ENCODE measurements at places on chromosomes 12 and 14.

GRCh38 chr12:39199351-39199750 lies 243.6 kb downstream of the KIF21A start:
- DNase-seq, result no peak

DNA sequence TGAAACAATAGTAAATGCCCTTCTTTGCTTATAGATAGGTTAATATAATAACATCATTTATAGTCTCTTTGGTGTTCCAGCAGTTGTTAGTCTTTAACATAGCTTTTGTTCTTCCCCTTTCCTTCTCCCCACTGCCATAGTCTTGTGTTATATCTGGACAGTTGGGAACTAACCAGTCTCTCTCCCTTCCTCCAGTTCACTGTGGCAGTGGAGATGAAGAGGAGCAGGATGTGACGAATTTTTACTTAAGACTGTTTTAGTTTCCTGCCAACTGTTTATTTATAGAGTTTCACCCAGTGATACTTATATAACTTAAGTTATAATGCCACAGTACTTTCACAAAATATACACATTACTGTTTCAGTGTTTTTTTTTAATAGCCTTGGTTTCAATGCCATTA lies 277.4 kb downstream of the PDZRN4 start:
- no peak for DNase-seq

DNA sequence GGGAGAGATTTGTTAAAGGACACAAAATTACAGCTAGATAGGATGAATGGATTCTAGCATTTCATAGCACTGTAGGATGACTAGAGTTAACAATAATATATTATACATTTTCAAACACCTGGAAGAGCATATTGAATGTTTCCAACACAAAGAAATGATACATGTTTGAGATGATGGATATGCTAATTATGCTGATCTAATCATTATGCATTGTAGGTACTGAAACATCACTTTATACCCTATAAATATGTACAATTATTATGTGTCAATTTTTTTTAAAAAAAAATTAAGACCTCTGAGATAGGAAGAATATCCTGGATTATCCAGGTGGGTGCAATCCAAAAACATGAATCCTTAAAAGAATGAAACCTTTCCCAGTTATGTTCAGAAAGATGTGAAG lies 100.3 kb upstream of the CPNE8 start:
- no peak for DNase-seq

DNA sequence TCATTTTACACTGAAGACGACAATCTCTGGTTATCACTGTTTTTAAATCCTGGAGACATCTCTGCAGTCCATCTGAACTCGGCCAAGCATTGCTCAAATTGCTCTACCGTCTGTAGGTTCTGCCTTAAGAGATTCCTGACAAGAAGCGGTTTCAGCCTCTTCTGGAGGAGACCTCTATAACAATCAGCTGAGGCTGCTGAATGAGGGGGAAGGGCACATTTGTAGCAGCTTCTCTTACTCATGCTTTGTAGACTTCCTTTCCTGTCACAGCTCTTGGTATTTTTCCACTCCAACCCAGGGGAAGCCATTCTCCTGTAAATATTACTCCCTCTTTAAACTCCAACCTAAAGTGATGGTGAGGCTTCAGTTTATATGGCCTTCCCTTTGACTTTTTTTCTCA lies 3.0 kb downstream of the ARG2 start:
- DNase-seq, result no peak

- DNase-seq, result no peak
Observed at GRCh38 chr14:53743371-53743770, 213.3 kb downstream of the BMP4 start.

DNA sequence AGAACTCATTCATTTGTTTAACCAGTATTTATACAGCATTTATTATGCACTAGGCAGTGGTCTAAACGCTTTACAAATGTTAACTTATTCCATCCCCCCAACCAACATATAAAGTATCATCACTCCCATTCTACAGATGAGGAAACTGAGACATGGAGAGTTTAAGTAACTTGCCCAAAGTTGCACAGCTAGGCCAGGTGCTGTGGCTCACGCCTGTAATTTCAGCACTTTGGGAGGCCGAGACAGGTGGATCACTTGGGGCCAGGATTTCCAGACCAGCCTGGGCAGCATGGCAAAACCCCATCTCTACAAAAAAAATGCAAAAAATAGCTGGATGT lies 37.9 kb downstream of the ZFP36L1 start:
- DNase-seq, result no peak

- no peak for DNase-seq
Observed at GRCh38 chr14:55731881-55732498, 152.0 kb downstream of the KTN1 start.

GRCh38 chr12:124668602-124669001 lies 101.2 kb upstream of the NCOR2 start:
- DNase-seq, result no peak

DNA sequence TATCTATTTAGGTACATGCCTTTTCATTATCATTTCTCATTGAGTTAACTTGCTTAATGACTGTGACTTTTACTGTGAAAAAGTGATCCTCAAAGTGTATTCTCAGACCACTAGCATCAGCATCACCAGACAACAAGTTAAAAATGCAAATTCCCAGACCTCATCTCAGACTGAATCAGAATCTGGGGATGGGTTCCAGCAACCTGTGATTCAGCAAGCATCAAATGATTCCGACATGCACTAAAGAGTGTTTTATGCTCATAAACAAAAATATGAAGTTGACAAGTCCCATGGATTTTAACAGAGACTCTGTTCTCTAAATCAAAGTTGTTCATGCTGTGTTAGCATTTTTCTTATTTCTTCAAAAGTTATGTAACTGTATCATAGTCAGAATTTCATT lies 130.6 kb downstream of the BCAT1 start:
- DNase-seq, result no peak

DNA sequence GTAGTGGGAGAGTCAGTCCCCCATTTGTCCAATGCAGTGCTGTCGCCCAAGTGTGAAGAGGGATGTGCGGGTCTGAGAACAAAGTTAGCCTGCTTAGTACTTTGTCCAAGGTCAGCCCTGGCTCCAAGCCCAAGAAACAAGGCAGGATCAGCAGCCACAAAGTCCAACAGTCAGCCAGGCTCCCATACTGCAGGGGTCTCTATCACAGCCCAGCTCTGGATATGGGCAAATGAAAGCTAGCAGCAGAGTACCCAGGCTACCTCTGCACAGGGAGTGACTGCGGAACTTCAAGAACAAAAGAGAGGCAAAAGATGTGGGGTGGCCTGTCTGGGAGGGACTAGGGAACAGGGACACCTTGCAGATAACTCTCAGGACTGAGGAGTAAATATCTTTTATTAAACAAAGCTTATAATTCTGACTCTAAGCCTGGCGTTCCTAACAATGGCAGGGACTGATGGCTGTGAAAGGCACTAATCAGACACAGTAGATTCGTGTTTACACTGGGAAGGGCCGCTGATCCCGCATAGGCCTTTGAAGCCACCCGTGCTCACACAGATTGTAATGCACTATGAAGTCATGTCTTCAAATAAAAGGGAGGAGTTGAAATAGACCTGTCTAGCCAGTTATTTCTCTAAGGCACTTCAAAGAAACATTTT lies 91.0 kb upstream of the EEA1 start:
- no peak for DNase-seq

GRCh38 chr12:98744680-98745079 lies 99.6 kb downstream of the APAF1 start:
- no peak for DNase-seq

- no peak for DNase-seq
Observed at GRCh38 chr14:89531661-89532335, 114.8 kb upstream of the FOXN3 start.

GRCh38 chr14:74609721-74610120 lies 2.3 kb downstream of the LTBP2 start:
- no peak for DNase-seq

DNA sequence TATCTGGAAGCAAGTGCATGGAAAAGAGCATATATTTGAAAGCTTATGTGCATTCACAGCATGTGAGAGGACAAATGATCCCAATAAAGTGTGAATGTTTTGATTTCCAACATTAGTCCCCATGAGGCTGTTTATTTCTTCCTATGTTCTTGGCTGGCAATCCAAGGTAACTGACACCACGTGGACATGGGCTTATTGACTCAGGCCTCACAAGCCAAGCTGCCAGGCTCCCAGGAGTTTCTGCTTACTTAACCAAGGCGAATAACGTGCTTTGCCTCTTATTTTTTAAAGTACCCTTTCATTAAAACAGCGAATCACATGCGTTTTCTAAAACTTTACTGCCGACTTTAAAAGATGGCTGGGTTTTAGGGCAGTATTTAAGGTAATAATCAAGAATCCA lies 441.7 kb downstream of the FUT8 start:
- DNase-seq, result no peak

GRCh38 chr12:96883571-96883970 lies 23.5 kb upstream of the NEDD1 start:
- DNase-seq, result no peak

GRCh38 chr14:35289623-35290022 lies 2.6 kb upstream of the PSMA6 start:
- DNase-seq, result no peak

- peak; percentile 54 for DNase-seq
Observed at GRCh38 chr12:15856097-15856982, 25.8 kb upstream of the STRAP start.

DNA sequence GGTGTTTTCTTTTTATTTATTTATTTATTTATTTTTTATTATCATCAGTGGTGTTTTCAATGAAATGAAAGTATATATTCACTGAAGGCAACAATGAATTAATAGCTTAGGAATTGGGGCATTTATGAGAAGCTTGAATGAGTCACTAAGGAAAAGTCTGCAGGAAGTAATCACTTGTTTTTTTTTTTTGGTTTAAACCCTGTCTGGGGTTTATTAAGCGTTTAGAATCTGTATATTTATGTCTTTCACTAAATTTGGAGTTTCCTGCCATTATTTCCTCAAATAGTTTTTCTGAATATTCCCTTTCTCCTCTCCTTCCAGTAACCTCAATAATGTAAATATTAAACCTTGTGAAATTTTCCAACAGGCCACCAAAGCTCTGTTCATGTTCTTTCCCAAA lies 85.5 kb downstream of the TESC start:
- no peak for DNase-seq

DNA sequence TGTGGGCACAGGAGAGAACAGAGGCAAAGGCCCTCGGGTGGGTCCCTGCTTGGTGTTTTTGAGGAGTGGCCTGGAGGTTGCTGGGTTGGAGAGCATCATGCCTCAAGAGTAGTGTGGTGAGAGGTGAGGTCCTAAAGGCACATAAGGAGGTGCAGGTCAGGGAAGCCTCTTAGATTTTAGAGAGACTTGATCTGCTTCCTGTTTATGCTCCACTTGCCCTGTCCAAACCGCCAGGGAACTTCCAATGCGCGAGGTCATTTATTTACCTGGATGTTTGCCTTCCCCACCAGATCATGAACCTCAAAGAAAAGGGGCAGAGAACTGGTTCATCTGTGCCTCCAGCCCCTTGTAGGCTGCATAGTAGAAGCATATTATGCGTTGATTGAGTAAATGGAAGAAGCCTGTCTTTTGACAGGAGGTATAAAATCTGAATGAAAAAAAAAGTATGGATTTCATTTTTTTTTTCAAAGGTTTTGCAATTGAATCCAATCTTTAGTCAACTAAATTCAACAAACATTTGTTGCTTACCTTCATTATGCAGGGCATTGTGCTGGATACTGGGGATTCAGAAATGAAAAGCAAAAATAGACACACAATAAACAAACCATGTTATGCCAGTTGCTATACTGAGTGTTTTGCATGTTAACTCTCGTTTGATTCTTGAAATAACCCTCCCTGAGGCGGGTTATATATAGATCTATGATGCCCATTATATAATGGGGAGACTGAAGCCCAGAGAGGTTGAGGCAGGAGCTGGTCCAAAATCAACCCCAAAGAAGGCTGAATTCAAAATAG lies 485.2 kb downstream of the VRK1 start:
- DNase-seq, result no peak
